NCI-H187 (cell line): ENCODE measurements at places on chromosomes 7 and 10.

DNA sequence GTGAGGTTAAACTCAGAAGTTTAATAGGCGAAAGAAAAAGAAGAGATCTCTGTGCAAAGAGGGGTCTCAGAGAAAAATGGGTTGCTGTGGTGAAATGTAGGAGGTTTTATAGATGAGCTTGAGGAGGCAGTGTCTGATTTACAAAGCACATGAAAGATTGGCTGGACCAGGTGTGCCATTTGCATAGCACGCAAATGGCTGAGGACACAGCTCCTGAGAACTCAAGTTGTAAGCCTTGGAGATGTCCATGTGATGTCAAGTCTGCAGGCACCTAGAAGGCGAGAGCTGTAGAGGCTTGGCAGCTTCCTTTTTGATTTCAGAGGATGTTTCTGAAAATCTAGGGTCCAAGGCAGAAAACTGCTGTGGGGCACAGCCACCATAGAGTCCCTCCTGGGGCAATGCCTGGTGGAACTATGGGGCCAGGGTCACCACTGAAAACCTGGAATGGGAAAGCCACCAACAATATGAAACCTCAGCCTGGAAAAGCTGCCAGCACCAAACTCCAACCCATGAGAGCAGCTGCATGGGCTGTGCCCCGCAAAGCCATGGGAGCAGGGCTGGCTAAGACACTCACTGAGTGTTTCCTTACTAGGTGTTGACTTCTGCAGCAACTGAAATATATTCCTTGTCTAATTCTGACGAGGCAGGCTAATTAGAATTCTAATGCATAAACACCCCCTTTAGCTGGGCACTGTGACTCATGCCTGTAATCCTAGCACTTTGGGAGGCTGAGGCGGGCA lies 96.9 kb upstream of the TNS3 start:
- DNase-seq = no peak

DNA sequence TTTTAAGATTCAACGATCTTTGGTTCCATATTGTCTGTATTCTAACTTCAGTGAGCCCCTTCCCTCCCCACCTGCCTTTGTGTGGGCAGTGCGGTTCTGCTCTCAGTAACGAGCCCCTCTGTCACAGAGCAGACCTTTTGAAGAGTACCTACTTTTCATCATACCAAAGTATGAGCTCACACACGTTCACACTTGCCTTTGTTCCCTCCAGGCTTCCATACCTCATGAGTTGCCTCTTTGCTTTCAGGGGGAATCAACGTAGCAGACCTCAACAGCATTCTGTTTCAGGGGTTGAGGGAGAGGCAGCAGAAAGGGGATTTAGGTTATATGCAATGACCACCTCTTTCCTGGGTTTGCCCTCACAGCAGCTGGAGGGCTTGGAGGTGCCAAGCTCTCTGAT lies 211.4 kb upstream of the MDFIC start:
- no peak for DNase-seq

DNA sequence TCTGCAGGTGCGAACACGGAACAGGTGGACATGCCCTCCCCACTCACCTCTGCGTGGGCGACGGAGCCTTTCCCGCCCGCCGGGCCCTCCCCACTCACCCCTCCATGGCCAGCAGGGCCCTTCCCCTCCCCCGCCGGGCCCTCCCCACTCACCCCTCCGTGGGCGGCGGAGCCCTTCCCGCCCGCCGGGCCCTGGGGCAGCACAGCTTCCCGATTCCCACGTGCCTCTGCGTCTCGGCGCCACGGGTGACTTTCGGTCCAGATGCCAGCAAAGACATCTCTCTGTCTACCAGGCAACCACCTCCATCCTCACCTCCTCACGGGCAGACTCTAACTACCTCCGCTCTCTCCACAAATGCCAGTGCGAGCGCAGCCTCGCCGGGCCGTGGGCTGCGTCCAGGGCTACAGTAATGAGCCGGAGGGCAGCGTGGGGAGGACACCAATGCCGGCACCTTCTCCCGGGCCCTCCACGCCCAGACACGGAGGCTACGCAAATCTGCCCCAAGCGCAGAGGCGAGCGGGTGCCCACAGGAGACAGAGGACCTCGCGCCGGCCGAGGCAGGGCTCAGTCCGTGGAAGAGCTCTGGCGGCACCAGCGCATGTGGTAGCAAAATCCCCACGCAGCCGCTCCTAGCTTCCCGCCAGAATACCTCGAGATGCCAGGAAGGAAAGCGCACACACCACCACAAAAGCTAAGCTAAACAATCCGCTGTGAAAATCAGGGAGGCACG lies 21.8 kb downstream of the GPER1 start:
- DNase-seq = no peak

- DNase-seq = no peak
Observed at GRCh38 chr10:78511324-78512204, 477.9 kb downstream of the RPS24 start.

DNA sequence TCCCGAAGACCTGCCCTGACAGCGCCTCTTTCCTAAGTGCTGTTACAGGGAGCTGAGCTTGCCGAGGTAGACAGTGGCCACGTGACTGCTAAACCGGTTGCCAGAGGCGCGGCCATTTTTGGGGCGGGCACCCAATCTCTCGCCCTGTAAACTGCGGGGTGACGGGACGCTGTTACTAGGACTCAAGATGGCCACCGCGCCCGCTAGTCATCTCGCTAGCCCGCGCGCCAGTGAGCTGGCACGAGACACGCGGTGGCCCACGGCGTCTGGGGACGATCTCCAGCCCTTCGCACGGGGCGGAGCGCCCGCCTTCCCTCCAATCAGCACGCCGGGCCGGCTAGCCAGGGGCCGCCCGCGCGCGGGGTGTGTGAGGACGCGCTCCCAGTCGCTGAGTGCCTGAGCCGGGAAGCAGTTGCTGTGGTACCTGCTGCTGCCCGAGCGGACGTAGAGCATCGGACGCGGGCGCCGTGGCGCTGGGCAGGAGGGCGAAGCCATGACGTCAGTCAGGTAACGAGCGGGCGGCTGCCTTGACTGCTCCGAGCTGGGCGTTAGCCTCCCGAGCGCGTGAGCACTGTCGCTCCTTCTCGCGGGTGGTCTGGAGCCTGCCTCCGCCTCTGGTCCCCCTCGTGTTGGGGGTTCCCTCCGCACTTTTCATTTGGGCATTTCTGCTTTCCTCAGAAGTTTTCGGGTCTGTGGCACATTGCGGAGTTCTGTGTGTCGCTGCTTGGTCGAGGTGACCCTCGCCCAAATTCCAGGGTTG lies 25.5 kb downstream of the ADK start:
- DNase-seq = peak; percentile 92

- DNase-seq = no peak
Observed at GRCh38 chr7:18667466-18667865, 171.9 kb downstream of the HDAC9 start.

- no peak for DNase-seq
Observed at GRCh38 chr10:124578231-124579010, 116.8 kb downstream of the LHPP start.

GRCh38 chr10:1644191-1644711 lies 93.1 kb downstream of the ADARB2 start:
- peak; percentile 29 for DNase-seq

DNA sequence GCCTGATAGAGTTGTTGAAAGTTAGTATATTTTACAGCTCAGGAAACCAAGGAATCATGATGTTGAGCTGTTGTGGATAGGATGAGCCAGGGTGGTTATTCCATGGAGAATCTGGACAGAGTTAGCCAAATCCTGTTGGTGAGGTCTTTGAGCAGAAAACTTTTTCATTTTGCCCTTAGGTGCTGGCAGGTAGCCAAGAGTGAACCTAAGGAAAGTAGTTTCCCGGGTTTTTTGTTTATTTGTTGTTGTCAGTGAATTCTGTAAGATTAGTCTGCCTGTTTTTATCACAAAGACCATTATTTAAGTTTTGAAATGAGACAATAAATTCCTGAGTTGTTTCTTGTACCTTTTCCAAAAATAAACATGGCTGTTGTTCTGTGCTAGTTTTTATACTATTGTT lies 61.0 kb downstream of the GALNT11 start:
- no peak for DNase-seq

DNA sequence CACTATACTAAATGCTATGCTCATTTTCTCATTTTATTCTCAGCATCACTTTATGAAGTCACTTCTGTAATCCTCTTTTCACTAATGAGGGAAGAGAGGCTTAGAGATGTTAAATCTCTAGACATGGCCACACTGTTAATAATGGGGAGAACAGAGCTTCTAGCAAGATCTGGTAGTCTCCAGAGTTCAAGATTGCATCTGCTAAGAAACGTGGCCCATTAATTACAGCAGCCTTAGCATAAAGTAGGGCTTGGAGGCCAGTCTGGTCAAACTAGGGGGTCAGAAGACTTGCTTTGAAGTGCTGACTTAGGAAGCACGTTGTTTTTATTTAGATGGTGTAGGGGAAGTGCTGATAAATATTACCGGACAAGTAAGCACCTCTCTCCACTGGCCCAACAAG lies 29.3 kb downstream of the ARL4A start:
- DNase-seq = no peak

- DNase-seq = no peak
Observed at GRCh38 chr10:8356283-8356682, 301.8 kb downstream of the GATA3 start.

GRCh38 chr10:108384378-108384777 lies 1219.9 kb upstream of the SORCS1 start:
- no peak for DNase-seq

- peak; percentile 86 for DNase-seq
Observed at GRCh38 chr10:5583525-5584175, 58.9 kb downstream of the CALML3 start.

DNA sequence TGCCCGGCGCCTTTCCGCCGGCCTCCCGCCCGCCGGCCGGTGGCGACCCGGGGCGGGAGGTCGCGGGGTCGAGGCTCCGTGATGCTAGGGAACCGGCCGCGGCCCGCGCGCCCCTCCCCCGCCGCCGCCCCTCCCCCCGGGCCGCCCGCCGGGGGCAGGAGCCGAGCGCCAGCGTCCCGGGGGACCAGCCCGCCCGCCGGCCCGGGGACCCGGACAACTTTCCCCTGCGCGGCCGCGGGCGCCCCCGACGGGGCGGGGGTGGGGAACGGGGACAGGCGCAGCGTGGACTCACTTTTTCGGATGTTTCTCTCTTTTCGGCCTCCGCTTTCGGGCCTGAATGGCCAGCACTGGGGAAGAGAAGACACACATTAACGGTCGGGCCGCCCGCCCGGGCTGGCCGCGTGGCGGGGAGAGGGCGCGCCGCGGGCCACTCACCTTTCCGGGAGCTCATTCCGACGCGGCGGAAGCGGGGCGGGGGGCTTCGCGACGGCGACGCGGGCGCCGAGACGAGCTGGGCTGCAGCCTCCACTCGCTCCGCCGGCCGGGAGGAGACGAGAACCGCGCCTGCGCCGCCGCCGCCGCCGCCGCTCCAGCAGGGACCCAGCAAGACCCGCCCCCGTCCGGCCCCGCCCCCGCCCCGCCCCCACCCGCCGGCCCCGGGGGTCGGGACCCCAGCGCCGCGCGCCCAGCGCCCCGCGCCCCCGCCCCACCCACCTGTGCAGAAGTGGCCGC lies at the start of gene SRPK2:
Gene SRPK2 (minus strand): TSS at position 566 of the 732 bp plus-strand sequence.
- DNase-seq = peak; percentile 26

DNA sequence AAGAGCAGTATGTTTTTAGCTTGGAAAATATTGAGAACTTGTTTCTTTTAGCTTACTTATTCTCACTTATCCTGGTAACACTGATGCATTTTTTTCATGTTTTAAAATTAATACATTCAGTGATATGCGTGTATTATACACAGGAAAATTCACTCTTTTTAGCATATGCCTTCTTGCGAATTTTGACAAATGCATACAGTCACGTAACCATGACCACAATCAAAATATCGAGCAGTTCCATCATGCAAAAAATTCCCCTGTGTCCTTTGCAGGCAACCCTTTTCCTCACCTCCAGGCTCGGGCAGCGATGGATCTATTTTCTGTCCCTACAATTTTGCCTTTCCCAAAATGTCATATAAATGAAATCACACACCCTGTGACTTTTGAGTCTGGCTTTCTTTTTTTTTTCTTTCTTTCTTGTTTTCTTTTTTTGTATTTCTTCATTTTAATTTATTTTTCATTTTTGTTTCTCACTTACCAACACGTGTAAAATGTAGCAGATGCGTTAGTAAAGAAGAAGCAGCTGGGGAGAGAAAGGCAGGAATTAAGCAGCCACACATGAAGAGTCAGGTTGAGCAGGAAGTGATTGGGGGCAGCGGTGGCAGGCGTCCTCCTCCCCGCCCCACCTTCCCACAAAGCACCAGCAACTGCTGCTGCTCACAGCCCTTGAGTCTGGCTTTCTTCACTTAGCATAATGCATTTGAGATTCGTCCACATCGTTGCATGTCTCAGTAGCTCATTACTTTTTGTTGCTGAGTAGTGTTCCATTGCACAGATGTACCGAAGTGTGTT lies 29.9 kb downstream of the ADRB1 start:
- DNase-seq = no peak

DNA sequence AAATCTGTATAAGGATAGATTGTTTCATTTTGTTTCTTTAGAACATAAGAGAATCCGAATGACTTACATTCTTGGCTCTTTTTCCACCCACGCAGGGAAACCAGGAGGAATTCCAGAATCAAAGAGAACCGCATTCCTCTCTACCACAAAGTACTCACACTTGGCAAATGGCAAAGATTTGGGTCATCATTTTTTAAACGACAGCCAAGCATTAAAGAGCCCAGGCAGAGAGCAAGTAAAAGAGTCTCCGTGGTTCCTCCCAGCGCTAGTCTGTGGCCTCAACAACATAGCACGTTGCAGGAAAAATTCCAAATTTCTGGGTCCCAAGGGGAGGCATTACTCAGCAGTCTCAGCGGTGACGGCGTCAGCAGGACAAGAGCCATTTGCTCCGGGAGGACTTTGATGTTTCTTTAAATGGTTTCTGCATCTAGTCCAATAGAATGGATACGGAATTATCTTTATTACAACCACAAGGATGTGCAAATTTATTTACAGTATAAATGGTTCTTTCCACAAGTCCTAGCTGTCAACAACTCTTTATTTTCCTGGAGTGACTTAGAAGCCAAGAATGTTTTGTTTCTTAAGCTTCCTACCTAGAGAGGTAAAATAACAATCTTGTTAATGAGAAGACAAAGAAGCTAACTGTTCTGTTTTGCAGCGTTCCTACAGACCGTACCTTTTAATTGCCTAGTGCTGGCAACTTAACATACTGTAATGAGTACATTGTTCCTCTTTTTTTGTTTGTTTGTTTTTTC lies 232.5 kb downstream of the SKIDA1 start:
- no peak for DNase-seq
